Stimulated activated CD4-positive, alpha-beta T cell treated with anti-CD3 and anti-CD28 coated beads, Interleukin-12 subunit alpha, Interleukin-12 subunit beta, amount 100 ng/mL, for 48 hours (primary cell): ENCODE measurements at places on chromosomes 6 and 20.

- DNase-seq, result no peak
Observed at GRCh38 chr6:66605011-66605410, 898.0 kb upstream of the EYS start.

- no peak for DNase-seq
Observed at GRCh38 chr6:123715006-123715863, 78.5 kb upstream of the TRDN start.

- no peak for DNase-seq
Observed at GRCh38 chr6:96926425-96926824, 1.9 kb downstream of the KLHL32 start.

- no peak for DNase-seq
Observed at GRCh38 chr6:67956352-67956751, 678.7 kb upstream of the ADGRB3 start.

DNA sequence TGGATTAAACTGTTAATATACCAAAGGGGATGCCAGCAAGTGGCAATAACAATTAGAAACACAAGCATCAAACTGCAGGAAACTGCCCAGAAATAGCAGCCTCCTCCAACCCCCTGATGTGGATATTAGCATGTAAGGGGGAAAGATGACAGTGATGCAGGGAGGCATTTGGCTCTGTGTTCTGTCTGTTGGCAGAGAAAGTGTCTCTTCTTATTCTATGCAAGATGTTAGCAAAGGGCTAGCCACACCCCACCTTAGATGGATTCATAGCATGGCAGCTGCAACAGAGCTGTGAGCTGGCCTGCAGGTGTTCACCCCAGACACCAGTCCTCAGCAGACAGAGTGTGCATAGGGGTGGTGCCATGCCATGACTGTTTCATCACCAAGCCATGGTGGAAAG lies 38.0 kb downstream of the SCP2D1 start:
- no peak for DNase-seq

GRCh38 chr20:21437816-21438215 lies 40.5 kb upstream of the NKX2-4 start:
- no peak for DNase-seq

GRCh38 chr6:126252154-126252553 lies 87.8 kb upstream of the CENPW start:
- DNase-seq, result no peak

- DNase-seq, result no peak
Observed at GRCh38 chr6:47352194-47352920, 42.7 kb upstream of the TNFRSF21 start.

GRCh38 chr6:35258858-35259193 lies 709 bp upstream of the ZNF76 start:
- DNase-seq, result peak; percentile 2

DNA sequence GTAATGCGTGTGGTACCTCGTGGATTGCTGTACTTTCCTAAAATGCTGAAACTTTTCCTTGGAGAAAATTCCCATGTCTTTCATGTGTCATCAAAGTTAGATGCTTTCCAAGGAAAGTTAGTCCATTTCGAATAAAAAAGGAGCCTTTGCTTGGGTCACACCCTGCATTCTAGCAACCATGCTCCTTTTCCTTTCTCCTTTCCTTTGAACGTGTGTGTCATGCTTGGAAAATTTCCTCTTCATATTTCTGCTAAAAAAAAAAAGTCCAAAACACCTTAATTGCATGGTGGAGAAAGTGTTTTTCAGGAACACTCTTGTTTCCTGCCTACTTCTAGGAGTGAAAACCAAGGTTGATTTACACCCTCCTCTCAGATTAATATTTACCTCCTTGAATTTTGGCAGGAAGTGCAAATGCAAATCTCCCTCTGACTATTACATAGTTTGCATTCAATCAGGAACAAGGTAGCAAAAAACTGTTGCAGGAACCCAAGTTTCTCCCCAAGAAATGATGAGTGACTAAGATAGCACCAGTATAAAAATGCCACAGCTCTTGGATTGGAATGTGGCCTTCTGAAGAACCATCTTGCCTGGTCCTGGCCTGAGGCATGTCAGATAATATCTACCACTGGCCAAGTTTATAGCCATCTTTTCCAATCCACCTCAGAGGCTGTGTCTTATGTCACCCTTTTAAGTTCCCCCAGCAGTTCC lies 590.6 kb downstream of the QKI start:
- DNase-seq, result no peak

- no peak for DNase-seq
Observed at GRCh38 chr6:3317741-3318211, 59.0 kb downstream of the PSMG4 start.

DNA sequence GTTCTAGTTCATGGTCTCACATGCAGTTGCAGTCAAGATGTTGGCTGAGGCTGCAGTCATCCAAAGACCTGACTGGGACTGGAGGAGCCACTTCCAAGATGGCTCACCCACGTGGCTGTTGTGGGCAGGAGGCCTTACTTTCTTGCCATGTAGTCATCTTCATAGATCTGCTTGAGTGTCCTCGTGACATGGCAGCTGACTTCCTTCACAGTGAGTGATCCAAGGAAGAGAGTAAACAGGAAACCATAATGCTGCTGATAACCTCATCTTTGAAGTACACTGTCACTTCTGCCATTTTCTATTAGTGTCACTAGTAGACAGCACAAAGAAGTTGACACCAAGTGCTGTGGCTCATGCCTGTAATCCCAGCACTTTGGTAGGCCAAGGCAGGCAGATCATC lies 40.1 kb upstream of the AKIRIN2 start:
- DNase-seq, result peak; percentile 40

GRCh38 chr6:19988555-19988954 lies 151.4 kb downstream of the ID4 start:
- no peak for DNase-seq

DNA sequence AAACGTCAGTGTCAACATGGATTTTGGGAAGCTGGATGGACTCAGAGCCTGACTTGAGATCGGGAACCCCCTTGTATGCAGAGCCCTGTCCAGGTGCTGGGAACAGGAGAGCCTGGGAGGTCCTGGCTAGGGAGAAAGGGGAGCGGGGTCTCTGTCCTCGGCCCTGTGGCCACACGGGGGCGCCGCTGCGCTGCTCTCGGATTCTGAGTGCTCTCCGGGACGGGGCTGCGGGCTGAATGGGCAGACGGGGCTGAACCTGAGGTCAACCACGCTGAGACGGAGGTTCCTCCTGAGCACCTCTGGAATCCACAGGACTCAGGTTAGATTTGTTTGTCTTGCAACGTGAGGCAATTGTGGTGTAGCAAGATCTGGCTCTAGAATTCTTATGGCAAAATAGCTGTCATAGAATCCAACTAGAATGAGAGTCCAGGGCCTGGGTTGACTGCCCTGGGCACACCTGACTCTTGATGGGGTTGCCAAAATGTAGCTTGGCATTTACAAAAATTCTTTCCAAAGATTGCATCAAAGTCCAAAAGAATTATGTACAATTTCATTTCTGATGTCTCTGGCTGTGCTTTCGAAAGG lies 20.6 kb upstream of the HLA-F start:
- peak; percentile 44 for DNase-seq

DNA sequence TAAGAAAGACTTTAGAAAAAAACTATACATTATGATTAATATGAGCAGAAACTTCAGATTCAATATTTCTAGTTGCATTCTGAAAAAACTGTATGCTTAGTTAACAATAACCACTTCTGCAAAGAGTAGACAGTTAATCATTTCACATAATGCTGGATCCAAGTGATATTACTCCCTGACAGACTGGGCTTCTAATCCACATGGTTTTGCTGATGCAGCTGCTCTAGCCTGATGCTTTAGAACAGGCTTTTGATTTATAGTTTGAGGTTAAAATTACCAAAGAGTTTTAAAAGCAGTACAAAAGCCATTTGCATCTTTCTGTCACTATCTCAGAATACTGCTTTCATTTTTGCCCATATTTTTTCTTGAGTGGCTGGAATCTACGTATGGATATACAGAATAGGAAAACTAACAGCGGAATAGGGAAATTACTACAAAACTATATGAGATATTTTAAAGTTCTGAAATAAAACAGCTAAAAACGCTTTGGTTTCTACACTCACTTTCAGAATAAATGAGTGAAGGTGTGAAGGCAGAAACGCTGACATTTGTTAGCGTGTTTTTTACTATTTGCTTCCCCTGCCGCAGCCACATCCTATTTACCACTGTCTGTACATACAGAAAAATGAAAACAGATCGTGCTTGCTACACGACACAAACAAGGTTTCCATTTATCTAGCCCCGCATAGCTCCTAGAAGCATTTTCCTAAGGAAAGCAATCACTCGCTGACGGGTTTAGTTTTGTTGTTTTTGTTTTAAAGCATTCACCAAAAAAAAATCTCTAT lies 61.7 kb downstream of the METTL24 start:
- DNase-seq, result no peak

GRCh38 chr20:54589402-54590030 lies 114.1 kb downstream of the DOK5 start:
- no peak for DNase-seq

DNA sequence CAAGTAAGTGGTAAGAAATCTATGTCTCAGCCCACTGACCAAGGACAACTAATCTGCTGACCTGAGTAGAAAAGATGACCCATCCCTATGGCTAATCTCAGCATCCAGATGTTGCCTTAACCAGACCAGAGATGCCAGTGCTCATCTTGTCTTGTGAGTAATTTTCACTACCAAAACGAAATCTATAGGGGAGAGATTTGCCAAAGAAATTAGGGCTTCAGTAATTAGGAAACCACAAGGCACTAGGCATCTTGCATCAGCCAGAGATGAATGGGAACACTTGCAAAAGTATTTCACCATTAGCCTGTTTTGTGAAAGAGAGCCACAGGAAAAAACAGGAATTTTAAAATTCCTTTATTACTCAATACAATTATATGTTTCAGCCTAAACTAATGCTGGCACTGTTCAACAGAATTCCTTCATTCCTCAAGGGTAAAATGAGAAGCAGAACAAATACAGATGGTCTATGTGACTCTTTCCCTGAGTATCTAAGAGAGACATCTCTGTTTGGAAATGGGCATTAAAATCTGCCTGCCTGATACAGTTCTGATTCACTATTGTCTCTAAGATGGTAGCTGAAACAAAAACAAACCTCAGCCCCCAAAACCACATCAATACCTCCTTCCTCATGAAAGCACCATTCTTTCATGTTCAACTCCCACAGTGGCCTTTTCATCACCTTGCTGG lies 87.8 kb downstream of the GMDS start:
- DNase-seq, result no peak

- no peak for DNase-seq
Observed at GRCh38 chr6:134358320-134358719, 40.4 kb upstream of the SGK1 start.
